ENCODE measurements at places on chromosomes 12 and 14. TPM values are rescaled to one million over a fixed set of nuclear protein-coding genes. Genes with fewer than 3 reads are reported as not detected.

Gene CLEC2A
- polyA plus RNA-seq = not detected

Gene TUNAR
- polyA plus RNA-seq = not detected

Gene CCDC38
- not detected for polyA plus RNA-seq

Gene NPFF
- polyA plus RNA-seq = not detected

Gene TCTN1
- polyA plus RNA-seq = 14.7 TPM

Gene NINJ2
- 3.3 TPM for polyA plus RNA-seq

Gene RD3L
- not detected for polyA plus RNA-seq

Data from esophagus (tissue), 2 donors.